Left renal pelvis (tissue), 4 donors: ENCODE measurements at places on chromosomes 13 and 19. TPM values are rescaled to one million over a fixed set of nuclear protein-coding genes. Genes with fewer than 3 reads are reported as not detected.

- no peak for DNase-seq
Observed at GRCh38 chr13:114065141-114065925, 67.1 kb downstream of the RASA3 start.

DNA sequence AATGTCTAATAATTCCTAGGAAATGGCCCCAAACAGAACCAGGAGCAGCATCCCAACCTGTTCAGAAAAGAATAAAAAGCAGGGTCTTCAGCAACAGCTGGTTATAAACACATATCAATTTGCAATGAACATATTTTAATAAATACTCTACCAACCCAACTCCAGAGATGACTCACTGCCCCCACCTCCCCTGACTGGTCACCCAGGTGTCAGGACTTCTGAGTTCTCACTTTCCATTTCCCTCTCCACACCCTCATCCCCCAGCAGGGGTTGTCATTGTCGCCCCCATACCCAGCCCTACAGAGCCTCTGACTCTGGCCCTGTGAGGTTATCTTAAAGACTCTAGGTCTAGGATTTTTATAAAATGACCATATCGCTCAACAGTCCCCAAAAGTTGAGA lies 6.9 kb downstream of the SERPINE3 start:
- no peak for DNase-seq

GRCh38 chr19:44645407-44646048 lies 1.8 kb downstream of the PVR start:
- DNase-seq, result no peak

Gene CADM4
- 40.7 TPM for polyA plus RNA-seq

Gene TNFSF11
- 0.56 TPM for polyA plus RNA-seq

Gene MRPL57
- polyA plus RNA-seq, result 26.4 TPM

Gene MBD3L3
- not detected for polyA plus RNA-seq

- no peak for DNase-seq
Observed at GRCh38 chr19:17323964-17324332, 10.7 kb downstream of the ANO8 start.

- DNase-seq, result no peak
Observed at GRCh38 chr13:76803831-76804230, 82.4 kb downstream of the KCTD12 start.

DNA sequence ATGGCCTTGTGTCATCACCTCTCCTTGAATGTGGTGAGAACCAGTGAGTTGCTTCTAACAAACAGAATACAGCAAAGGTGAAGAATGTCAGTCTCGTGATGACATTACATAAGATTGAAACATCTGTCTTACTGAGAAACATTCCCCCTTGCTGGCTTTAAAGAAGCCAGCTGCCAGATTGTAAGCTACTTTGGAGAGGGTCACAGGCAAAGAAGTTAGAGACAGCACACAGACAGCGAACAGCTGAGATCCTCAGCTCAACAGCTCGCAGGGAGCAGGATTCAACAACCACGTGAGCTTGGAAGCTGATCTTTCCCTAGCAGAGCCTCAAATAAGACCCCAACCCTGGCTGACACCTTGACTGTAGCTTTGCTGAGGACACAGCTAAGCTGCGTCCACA lies 367.9 kb downstream of the LIG4 start:
- DNase-seq, result no peak

DNA sequence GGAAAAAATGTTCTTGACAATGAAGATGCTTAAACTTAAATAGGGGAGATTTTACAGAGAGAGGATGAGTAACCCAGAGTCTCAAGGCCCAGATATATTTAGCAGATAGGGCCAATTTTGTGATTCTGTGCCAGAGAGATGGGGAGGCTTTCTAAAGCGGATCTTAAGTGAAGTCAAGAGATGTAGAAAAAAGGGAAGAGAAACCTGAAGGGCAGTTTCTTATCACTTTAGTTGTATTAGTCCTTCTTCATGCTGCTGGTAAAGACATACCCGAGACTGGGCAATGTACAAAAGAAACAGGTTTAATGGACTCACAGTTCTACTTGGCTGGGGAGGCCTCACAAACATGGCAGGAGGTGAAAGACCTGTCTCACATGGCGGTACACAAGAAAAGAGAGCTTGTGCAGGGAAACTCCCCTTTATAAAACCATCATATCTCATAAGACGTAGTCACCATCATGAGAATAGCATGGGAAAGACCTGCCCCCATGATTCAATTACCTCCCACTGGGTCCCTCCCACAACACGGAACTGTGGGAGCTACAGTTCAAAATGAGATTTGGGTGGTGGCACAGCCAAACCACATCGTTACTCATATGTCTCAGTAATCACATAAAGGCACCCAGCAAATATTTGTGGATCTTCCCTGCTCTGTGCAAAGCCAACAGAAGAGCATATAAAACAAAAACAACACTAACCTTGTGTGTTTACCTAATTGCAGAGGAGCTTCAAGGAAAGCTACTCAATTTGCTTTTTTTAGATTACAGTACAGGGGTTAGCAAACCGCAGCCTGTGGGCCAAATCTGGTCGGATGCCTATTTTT lies 102.6 kb upstream of the MYCBP2 start:
- DNase-seq, result no peak

DNA sequence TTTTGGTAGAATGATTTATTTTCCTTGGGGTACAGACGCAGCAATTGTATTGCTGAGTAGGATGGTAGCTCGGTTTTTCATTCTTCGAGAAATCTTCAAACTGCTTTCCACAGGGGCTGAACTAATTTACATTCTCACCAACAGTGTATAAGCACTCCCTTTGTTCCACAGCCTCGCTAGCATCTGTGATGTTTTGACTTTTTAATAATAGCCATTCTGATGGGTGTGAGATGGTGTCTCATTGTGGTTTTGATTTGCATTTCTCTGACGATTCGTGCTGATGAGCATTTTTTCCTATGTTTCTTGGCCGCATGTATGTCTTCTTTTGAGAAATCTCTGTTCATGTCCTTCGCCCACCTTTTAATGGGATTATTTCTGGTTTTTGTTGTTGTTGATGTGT lies 54.8 kb upstream of the UQCRFS1 start:
- no peak for DNase-seq

DNA sequence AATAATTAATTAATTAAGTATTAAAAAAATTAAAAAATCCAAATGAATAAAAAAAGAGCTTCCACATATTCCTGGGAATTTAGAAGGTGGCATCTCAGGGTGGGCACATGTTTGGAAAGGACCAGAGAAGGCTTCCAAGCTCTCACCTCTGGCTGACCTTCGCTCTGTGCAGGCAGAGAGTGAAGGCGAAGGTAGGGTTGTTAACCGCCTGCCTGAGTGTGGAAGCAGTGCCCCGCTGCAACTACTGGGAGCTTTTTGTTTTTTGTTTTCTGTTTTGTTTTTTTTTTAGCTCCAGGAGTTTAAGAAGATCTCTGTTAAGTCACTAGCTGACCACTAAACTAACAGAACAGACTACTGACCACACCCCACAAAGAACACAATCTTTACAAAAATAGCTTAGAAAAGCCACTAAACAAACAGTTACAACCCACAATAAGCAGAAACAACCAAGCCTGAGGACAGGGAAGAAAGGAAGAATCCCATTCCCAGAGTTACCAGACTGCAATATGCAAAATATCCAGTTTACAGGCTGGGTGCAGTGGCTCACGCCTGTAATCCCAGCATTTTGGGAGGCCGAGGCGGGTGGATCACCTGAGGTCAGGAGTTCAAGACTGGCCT lies 11.4 kb downstream of the ZNF541 start:
- no peak for DNase-seq

DNA sequence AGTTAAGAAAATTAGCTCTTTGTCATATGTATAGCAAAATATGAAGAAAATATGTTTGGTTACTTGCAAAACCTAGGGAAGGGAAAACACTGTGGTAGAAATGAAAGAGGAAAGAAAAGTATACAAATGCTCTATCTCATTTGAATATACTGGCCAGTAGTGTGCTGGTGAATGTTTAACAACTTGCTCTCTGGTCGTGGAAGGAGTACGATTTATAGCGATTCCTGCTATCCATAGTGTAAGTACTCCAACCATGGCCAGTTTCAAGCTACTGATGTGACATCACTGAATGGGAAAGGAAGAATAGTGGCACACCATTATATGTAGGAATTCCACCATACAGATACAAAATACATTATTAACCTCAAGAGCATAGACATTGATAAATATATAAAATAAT lies 9.3 kb downstream of the BORA start:
- no peak for DNase-seq

Gene UBE2L5
- polyA plus RNA-seq, result 0.49 TPM

DNA sequence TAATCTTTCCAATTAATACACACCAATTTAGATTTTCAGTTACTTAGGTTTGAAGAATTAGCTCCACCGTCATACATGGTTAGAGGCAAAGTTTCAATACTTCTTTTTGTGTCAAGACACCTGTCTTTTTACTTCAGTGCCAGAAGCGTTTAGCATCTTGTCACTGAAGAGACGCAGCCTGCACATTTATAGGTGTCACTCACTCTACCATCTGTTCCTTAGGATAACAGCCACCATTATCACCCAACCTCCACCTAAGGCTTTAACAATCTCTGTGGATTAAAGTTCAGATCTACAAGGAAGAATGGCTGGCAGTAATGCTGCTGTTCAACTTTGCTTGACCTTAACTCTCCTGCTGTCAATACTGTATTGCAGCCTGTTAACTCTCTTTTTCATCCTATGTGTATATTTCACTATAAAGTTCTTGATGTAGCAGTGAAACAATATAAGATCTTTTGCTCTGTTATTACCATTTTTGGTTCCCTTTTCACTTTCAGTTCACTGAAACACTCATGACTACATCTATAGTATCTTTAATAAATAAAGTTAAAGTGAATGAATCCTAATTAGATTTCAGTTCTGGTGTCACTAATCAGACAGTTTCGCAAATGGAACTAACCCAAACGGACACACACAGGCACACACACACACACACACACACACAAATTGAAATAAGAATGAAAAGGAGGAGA lies 435.6 kb downstream of the PCDH9 start:
- no peak for DNase-seq

Gene CDC42EP5
- polyA plus RNA-seq, result 24.1 TPM

Gene SIGLEC10
- 1.4 TPM for polyA plus RNA-seq

Gene VSIG10L
- polyA plus RNA-seq, result 5.2 TPM

DNA sequence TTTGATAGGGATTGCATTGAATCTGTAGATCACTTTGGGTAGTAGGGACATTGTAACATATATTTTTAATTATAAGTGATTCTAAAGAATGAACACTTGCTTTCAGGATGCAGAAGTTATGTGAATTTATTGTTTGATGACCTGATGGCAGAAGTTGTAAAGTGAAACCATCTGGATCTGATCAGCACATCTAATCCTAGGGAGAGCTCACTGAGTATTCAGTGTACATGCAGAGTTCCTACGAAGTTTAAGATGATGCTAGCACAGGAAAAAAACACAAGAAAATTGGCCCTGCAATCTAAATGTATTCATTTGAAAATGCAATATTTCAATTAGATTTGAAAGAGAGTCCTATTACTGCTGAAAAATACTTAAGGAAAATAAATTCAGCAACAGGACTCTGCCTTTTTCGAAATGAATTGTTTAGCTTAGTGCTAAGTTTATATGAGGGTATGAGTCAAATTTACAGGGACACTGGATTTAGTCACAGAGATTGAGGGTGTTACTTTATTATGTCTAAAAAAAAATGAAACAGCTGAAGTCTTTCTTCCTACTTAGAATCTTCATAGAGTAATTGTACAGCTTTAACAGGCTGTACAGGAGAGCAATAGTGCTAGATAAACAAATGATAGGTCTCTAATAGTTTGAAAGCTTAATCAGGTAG lies 385.7 kb downstream of the DCT start:
- DNase-seq, result no peak

DNA sequence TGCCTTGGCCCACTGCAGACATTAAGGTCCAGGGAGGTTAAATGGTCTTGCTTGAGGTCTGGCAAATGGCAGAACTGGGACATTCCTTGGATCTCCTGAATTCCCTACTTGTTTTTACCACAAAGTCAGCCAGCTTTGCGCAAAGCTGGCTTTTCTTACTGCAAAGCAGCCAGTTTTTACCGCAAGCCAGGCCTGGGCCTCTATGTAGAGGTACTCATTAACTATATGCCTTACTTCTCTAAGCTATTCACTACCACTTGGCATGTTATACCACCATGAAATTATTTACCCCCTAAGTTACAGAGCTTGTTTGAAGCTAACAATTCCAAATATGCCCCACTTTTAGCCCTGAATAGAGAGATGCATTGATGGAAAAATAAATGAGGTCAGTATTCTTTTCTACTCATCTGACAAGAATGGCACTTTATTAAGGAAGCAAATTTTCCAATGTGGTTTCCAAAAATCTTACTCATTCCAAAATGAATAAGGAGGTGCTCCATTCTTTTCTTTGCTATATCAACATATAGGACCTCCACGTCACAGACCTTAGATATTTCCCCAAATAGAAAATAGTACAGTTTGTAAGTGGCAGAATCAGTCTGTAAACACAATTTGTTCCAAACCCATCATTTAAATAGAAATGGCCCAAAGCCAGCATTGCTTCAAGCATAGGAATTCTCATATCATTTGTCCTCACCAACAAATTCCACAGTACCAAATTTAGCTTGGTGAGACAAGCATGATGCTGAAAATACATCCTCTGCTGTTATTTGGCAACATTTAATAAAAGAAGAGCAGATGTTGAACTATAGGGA lies 143.9 kb upstream of the TSC22D1 start:
- no peak for DNase-seq
